ENCODE measurements at places on chromosomes 5 and 9.

DNA sequence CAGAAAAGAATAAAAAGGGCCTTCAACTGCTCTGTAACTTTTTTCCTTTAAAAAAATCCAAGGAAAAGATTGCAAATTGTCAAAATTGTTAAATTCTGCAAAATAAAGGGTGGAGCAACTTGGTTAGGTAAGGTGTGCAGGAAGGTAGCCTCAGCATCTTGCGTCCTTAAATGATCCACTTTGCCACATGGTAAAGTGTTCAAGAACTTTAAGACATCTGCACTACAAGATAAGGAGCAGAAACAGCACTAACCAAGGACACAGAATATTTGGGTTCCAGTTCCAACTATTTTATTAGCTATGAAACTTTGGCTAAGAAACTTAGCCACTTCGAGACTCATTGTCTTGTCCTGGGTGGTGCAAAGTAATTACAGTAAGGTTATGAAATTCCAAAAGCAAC is 53.7 kb downstream of the ANKRD55 start:
- no peak for DNase-seq

GRCh38 chr9:21995666-21996398 is 1.2 kb downstream of the CDKN2B-AS1 start:
- DNase-seq, result no peak

- no peak for DNase-seq
Measured at GRCh38 chr5:175859422-175859821, 12.0 kb upstream of the CPLX2 start.

DNA sequence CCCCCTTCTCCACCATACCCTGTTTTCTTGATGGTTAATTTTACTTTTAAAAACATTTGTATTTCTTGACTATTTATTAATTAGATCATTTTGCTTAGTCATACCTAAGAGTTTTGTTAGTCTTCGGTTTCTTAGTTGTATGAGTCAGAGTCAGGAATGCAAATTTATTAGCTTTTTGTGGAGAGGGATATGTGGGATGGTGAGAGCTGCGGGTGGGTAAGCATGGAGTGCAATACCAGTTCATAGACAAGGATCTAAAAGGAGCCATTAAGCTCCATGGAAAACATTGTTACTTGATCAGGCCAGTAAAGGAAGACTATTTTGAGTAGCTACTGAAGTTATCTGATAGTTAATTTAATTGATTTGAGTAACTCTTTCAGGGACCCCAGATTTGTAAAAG is 77.5 kb downstream of the ZSWIM6 start:
- no peak for DNase-seq

- no peak for DNase-seq
Measured at GRCh38 chr9:21779397-21779796, 23.0 kb upstream of the MTAP start.

DNA sequence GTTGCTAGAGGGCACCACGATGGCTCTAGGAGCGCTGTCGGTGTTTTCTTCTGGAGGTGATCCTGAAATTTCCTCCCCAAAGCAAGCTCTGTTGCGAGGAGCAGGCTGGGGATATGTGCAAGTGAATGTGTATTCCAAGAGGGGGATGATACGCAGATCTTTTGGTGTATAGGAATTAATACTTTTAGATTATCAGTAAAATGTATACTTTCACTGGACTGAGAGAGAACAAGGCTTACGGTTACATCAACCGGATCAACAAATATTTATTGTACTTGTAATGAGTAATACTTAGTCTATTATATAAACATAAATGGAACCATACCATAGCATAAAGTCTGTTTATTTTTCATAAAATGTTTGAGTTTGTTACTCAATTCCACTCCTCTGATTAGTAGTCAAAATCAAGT is 632 bp upstream of the PRKAA1 start:
- no peak for DNase-seq

DNA sequence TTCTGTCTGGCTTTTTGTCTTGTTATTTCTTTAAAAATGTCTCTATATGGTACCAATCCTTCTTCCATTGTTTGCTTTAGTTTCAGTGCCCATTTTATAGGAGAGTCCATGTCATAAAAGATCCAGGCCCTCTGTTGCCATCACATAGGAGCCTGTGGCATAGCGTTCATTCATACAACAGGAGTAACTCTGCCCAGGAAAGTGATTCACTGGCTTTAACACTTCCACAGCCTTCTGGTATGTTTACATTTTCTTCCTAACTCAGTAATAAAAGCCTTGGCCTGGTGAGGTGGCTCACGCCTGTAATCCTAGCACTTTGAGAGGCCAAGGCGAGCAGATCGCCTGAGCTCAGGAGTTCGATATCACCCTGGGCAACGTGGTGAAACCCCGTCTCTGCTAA is 519.3 kb upstream of the PTGER4 start:
- DNase-seq, result no peak

GRCh38 chr5:150153957-150154617 is 1.6 kb downstream of the PDGFRB start:
- peak; percentile 74 for DNase-seq

DNA sequence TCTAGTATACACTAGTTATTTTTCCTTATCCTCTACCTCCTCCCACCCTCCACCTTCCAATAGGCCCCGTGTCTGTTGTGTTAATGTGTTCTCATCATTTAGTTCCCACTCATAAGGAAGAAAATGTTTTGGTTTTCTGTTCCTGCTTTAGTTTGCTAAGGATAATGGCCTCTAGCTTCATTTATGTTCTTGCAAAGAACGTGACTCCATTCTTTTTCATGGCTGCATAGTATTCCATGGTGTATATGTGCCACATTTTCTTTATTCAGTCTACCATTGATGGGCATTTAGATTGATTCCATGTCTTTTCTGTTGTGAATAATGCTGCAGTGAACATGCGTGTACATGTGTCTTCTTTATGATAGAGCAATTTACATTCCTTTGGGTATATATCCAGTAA is 146.5 kb upstream of the GAS1 start:
- no peak for DNase-seq

- no peak for DNase-seq
Measured at GRCh38 chr5:38135486-38136039, 122.8 kb upstream of the EGFLAM start.

- no peak for DNase-seq
Measured at GRCh38 chr9:137665226-137665625, 46.4 kb downstream of the EHMT1 start.

DNA sequence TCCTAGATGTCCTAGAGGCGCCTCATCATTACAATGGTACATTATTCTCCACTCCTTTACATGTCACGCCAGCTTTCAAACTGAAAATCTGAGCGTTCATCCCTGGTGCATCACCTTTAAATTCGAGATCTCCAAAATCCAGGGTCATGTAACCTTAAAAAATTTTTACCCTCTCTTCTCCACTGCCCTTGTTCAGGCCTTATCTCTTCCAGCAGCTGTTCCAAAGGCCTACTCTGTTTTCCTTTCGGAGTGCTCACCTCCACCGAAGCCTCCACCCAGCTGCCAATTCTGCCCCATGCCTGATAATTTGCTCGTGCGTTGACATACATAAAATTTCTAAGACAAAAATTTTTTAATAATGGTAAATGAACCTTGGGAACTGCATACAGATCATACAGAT is 950 bp upstream of the MSH3 start:
- DNase-seq, result peak; percentile 1
